ENCODE measurements at places on chromosomes 4 and X. TPM values are rescaled to one million over a fixed set of nuclear protein-coding genes. Genes with fewer than 3 reads are reported as not detected.

GRCh38 chrX:1468250-1468772, 15.6 kb upstream of the ASMTL start:
- DNase-seq, result no peak

- no peak for DNase-seq
Measured at GRCh38 chrX:53266914-53267313, 14.5 kb downstream of the IQSEC2 start.

DNA sequence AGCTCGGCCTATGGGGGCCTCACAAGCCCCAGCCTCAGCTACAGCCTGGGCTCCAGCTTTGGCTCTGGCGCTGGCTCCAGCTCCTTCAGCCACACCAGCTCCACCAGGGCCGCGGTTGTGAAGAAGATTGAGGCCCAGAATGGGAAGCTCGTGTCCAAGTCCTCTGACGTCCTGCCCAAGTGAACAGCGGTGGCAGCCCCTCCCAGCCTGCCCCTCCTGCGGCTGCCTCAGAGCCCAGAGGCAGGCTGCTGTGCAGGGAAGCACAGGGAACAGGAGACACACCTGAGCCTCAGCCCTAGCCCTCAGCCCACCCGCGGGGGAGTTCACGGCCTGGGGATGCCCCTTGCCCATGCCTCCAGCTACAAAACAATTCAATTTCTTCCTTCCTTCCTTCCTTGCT, 75.7 kb upstream of the ZXDA start:
- DNase-seq, result no peak

Gene TMPRSS11D
- not detected for polyA plus RNA-seq

Gene SLC7A11
- 2.1 TPM for polyA plus RNA-seq
